ENCODE measurements at places on chromosomes 3 and 15.

DNA sequence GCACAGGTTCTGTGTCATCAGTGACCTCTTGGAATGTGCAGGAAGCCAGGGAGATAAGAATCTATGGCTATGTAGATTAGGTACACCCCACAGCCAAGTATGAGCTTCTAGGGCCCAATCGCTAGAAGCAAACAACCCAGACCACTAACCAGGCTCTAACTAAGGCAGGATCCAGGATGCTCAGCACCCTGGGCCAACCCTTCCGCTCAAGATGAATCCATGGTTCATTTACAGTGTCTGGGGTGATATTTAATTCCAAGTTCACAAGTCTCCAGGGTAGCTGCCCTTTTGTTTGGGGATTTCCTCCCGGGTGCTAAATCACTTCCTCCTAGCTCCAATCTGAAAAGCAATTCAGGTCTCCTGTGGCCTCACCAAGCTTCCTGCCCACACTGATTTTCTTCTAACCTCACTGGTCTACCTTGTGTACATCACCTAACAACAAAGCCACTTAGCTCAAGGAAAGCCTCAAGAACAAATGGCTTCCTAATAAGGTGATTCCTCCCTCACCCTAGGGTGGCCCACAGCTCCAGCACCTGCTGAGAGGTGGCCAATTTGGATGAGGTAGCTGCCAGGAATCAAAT lies 2.4 kb downstream of the EHD4 start:
- no peak for DNase-seq

GRCh38 chr3:120705884-120706582 lies 24.0 kb upstream of the HGD start:
- DNase-seq, result no peak

GRCh38 chr3:178042376-178042775 lies 493.9 kb upstream of the KCNMB2 start:
- DNase-seq, result no peak

DNA sequence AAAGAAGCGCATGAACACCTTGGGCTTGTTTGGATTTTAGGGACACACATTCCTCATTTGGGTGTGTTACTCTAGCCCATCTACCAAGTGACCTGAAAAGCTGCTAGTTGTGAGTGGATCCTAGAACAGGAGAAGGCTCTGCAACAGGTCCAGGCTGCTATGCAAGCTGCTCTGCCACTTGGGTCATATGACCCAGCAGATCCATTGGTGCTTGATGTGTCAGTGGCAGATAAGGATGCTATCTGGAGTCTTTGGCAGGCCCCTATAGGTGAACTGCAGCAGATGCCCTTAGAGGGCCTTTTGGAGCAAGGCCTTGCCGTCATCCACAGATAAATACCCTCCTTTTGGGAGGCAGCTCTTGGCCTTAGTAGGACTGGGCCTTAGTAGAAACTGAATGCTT lies 53.2 kb downstream of the PAQR5 start:
- no peak for DNase-seq

- DNase-seq, result no peak
Measured at GRCh38 chr3:140359233-140359995, 318.4 kb upstream of the TRIM42 start.

DNA sequence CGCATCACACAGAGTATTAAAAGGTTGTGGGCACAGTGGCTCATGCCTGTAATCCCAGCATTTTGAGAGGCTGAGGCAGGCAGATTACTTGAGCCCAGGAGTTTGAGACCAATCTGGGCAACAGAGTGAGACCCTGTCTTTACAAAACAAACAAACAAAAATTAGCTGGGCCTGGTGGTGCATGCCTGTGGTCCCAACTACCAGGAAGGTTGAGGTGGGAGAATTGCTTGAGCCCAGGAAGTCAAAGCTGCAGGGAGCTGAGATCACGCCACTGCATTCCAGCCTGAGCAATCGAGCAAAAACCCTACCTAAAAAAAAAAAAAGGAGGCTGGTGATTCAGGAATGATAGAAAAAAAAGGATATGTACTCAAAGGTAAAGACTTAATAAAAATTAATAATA lies 28.2 kb upstream of the ST6GAL1 start:
- DNase-seq, result no peak

DNA sequence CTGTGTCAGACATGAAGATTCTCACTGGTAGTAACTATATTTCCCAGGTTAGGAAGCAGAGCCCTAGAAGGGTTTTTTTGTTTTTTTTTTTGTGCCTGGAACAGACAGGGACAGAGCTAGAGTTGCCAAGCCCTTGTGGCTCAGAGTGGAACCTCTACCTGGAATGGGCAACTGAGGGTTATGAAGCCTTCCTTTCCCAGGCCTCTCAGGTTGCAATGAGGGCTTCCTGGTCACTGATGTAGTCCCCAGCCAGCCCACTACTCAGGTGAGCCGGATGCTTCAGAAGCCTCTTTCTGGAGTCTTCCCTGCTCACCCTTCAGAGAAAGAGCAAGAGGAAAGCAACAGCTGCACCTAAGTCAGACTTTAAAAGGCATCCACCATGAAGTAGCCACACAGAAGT lies 48.8 kb upstream of the MANF start:
- DNase-seq, result no peak

GRCh38 chr3:138062626-138063025 lies 52.7 kb downstream of the CLDN18 start:
- DNase-seq, result no peak

- no peak for DNase-seq
Measured at GRCh38 chr3:86961297-86961696, 29.7 kb downstream of the VGLL3 start.

GRCh38 chr15:55632434-55632833 lies 44.3 kb upstream of the PYGO1 start:
- no peak for DNase-seq

GRCh38 chr15:47727676-47728075 lies 10.4 kb downstream of the SEMA6D start:
- DNase-seq, result no peak

DNA sequence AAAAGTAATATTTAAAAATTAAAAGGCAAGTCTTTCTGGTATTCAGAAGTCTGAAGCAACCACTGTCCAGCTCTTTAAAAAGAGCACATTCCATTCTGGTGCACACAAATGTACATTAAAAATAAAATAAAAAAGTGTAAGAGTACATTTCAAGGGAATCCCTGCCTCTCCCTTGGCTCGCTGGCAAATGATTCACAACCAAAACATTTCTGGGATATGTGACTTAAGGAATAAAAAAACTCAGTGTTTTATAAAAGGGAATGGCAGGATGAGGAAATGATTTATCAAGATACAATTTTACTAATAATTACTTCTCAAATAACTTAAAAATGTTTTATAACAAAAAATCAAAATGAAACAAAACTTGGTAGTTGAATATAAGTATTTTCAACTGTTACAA lies 23.8 kb upstream of the ANXA2 start:
- DNase-seq, result no peak

DNA sequence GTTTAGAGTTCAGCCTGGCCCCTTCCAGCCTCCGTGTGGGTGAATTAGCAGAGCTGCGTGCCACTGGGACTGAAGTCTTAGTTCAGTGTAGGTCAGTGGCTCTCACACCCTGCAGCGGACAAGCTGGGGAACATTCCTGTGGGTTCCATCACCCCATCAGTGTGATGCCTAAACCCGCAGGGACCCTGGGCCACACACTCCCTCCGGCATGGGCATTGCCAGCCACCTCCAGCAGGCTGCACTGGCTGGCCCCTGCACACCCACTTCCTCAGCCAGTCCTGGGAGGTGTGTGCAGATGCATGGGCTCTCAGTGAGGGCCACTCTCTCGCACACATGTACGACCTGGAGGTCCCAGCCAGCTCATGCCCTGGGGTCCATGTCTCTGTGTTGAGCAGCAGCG lies 32.1 kb upstream of the TOPBP1 start:
- DNase-seq, result no peak

- no peak for DNase-seq
Measured at GRCh38 chr3:14423963-14424362, 21.6 kb downstream of the SLC6A6 start.

- DNase-seq, result no peak
Measured at GRCh38 chr3:16528581-16528993, 15.1 kb upstream of the RFTN1 start.

GRCh38 chr3:27641888-27642601 lies 80.1 kb downstream of the EOMES start:
- no peak for DNase-seq

DNA sequence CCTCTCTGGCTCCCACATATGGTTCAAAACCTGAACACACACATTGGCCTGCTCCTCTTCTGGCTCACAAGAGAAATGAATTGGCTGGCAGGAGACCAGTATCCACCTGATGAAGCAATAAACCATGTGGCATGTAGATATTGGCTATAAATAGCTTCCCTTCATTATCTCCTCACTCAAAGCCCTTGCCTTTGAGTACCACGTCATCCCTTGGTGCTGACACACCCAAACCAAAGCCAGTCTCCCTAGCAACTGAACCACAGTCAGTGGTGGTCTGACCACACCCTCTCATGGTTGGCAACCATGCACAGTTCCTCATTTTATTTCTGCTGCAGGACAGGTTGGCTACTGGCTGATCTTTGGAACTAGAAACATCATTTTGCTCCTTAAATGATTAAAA lies 98.8 kb downstream of the ZNF621 start:
- DNase-seq, result no peak

- DNase-seq, result peak; percentile 11
Measured at GRCh38 chr3:53287131-53287629, 31.4 kb upstream of the TKT start.

DNA sequence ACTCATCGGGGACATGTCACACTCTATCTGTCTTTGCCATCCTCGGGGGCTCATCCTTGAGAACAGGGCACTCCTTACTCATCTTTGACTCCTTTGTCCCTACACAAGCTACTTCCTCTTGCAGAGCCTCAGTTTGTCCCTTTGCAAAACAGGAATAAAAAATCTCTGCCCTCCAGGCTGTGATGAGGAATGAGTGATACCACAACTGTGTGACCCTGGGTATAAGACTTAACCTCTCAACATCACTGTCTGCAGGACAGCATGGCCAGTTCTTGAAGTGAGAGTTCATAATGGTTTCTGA lies 48.5 kb downstream of the IQSEC1 start:
- no peak for DNase-seq

Data from stimulated activated CD4-positive, alpha-beta T cell treated with anti-CD3 and anti-CD28 coated beads, Interleukin-4, amount 100 ng/mL, for 1 hour (primary cell).